Mammary microvascular endothelial cell (primary cell): ENCODE measurements at places on chromosomes 3 and 15. TPM values are rescaled to one million over a fixed set of nuclear protein-coding genes. Genes with fewer than 3 reads are reported as not detected.

GREM1 gene
- total RNA-seq, result 0.05 and 1.6 TPM in 2 replicates

GOLGA8R gene
- total RNA-seq, result 0.20 TPM in 1 of 2 replicates, not detected in the other

FOXB1 gene
- total RNA-seq, result not detected in 2 replicates

BCHE gene
- 0.39 and 1.2 TPM in 2 replicates for total RNA-seq

ZNF80 gene
- not detected in 2 replicates for total RNA-seq

AMIGO3 gene
- 1.5 TPM in 1 of 2 replicates, not detected in the other for total RNA-seq

TRAK1 gene
- total RNA-seq, result 53.8 and 55.6 TPM in 2 replicates

UBE2Q2 gene
- 25.4 and 32.3 TPM in 2 replicates for total RNA-seq

ONECUT1 gene
- not detected in 2 replicates for total RNA-seq

MKRN2OS gene
- total RNA-seq, result not detected in 2 replicates

ZNF620 gene
- 4.6 and 5.1 TPM in 2 replicates for total RNA-seq
